ENCODE measurements at places on chromosomes 3 and 15. TPM values are rescaled to one million over a fixed set of nuclear protein-coding genes. Genes with fewer than 3 reads are reported as not detected.
A peak's percentile ranks its signal among the peaks of the same experiment; 100 is the strongest.

The DUOXA2 gene
- total RNA-seq, result not detected

The GOLGA6B gene
- total RNA-seq, result 0.36 TPM

The FXR1 gene
- 173 TPM for total RNA-seq

The SENP8 gene
- 2.9 TPM for total RNA-seq

The MLF1 gene
- total RNA-seq, result 14.3 TPM

The CDHR4 gene
- total RNA-seq, result not detected

The GOLGA8J gene
- 0.67 TPM for total RNA-seq

The KBTBD13 gene
- not detected for total RNA-seq

The TGM5 gene
- total RNA-seq, result 0.16 TPM

The MEIS2 gene
- 30.9 TPM for total RNA-seq

The EPHA3 gene
- 5.0 TPM for total RNA-seq

The ACVR2B gene
- 14.7 TPM for total RNA-seq

The FGF7 gene
- total RNA-seq, result 0.26 TPM

GRCh38 chr3:46869440-46869839 is 6.2 kb upstream of the MYL3 start:
- peaks cover 24% of the 10 kb centered on the region for H3K27me3 ChIP-seq
- H3K27ac ChIP-seq, result no peak overlapping the region
- H3K4me1 ChIP-seq, result no peaks in the 10 kb centered on the region

- DNase-seq, result no peak
- no peaks in the 10 kb centered on the region for H3K4me1 ChIP-seq
- H3K36me3 ChIP-seq, result no peaks in the 10 kb centered on the region
- H3K27me3 ChIP-seq, result no peaks in the 10 kb centered on the region
Observed at GRCh38 chr3:61194892-61195538, 56.2 kb downstream of the FHIT start.

- H3K27me3 ChIP-seq, result no peaks in the 10 kb centered on the region
- no peaks in the 10 kb centered on the region for H3K4me1 ChIP-seq
- H3K4me3 ChIP-seq, result no peak overlapping the region
- H3K36me3 ChIP-seq, result no peaks in the 10 kb centered on the region
- no peak overlapping the region for H3K27ac ChIP-seq
Observed at GRCh38 chr3:8470801-8471200, 30.8 kb upstream of the LMCD1 start.

GRCh38 chr3:76310667-76311066 is 525.3 kb upstream of the ZNF717 start:
- no peak overlapping the region for H3K4me3 ChIP-seq
- peaks cover 8% of the 10 kb centered on the region for H3K4me1 ChIP-seq
- DNase-seq, result no peak
- no peaks in the 10 kb centered on the region for H3K36me3 ChIP-seq

- no peak for DNase-seq
- no peak overlapping the region for H3K27ac ChIP-seq
- H3K27me3 ChIP-seq, result no peaks in the 10 kb centered on the region
Observed at GRCh38 chr15:26261966-26262365, 398.8 kb upstream of the ATP10A start.

DNA sequence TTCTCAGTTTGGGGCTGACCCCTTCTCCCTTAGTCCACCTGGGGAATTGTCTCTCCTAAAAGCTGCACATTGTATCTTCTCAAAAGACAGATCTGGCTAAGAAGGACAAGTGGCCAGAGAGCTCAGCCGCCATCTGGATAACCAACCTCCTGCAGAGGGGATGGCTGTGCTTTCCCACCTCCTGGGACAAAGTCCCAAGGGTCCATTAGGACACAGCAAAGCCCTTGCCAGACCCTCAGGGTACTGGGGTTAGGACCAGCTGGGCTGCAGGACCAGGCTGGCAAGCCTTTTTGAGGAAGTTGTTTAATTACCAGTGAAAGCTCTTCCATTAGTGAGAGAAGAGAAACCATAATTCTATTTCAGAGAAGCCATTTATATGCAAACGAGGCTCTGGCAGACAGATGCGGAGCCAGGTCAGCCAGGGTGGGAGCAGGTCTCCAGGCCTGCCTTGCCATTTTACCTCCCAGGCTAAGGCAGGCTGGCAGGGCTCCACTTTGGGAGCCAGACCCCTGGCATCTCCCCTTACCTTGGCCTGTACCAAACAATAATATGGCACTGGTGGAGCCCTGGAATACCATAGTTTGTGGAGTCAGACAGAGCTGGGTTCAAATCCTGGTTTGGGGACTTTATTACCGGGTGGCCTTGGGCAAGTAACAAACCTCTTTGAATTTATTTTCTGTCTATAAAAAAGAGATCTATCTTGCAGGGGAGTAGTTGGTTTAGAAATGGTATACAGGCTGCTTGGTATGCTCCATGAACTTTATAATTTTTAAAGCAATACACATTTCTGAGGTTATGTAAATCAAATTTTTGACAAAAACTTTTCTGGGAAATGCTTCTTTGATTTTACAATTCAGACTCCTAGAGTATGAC is 17.9 kb downstream of the SHF start:
- no peaks in the 10 kb centered on the region for H3K27me3 ChIP-seq
- no peak for DNase-seq
- no peak overlapping the region for H3K4me3 ChIP-seq
- H3K27ac ChIP-seq, result no peak overlapping the region

DNA sequence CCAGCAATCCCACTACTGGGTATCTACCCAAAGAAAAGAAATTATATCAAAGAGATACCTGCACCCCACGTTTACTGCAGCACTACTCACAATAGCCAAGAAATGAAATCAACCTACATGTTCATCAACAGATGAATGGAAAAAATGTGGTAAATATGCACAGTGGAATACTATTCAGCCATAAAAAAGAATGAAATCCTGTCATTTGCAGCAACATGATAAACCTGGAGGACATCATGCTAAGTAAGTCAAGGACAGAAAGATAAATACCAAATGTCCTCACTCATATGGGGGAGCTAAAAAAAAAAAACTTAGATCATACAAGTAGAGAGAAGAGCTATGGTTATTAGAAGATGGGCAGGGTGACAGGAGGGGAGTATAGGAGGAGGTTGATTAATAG is 9.1 kb downstream of the ZBTB11 start:
- H3K27ac ChIP-seq, result no peak overlapping the region
- no peaks in the 10 kb centered on the region for H3K4me1 ChIP-seq
- H3K27me3 ChIP-seq, result no peaks in the 10 kb centered on the region

GRCh38 chr3:99503350-99503749 is 135.0 kb upstream of the COL8A1 start:
- H3K27me3 ChIP-seq, result no peaks in the 10 kb centered on the region
- H3K4me3 ChIP-seq, result no peak overlapping the region
- peak overlapping the region; percentile 40 for H3K27ac ChIP-seq
- no peak for DNase-seq
- peaks cover 28% of the 10 kb centered on the region for H3K4me1 ChIP-seq
- H3K36me3 ChIP-seq, result no peaks in the 10 kb centered on the region

DNA sequence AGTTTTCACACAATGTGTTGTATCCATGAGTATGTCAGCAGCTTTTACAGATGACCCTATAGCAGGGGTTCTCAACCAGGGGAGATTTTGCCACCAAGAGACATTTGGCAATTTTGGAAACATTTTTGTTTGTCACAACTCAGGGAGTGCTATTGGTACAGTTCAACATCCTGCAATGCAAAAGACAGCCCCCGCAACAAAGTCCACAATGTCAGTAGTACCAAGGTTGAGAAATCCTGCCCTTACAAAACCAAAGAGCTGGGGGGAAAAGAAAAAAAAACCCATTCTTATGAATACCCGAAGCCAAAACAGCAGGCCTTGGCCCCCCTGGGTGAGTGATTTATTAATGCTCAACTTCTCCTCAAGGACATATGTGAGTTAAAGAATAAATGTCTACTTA is 99.1 kb downstream of the LARS2 start:
- H3K36me3 ChIP-seq, result no peaks in the 10 kb centered on the region
- no peaks in the 10 kb centered on the region for H3K27me3 ChIP-seq
- H3K27ac ChIP-seq, result no peak overlapping the region
- H3K4me1 ChIP-seq, result peaks cover 4% of the 10 kb centered on the region
- DNase-seq, result no peak

- H3K27me3 ChIP-seq, result no peaks in the 10 kb centered on the region
- peaks cover 12% of the 10 kb centered on the region for H3K4me1 ChIP-seq
- H3K27ac ChIP-seq, result peak overlapping the region; percentile 74
Observed at GRCh38 chr15:85494048-85494777, 113.8 kb downstream of the AKAP13 start.

- H3K27me3 ChIP-seq, result no peaks in the 10 kb centered on the region
- H3K27ac ChIP-seq, result no peak overlapping the region
- no peak for DNase-seq
- no peaks in the 10 kb centered on the region for H3K4me1 ChIP-seq
Observed at GRCh38 chr3:186705882-186706780, 11.0 kb upstream of the KNG1 start.

DNA sequence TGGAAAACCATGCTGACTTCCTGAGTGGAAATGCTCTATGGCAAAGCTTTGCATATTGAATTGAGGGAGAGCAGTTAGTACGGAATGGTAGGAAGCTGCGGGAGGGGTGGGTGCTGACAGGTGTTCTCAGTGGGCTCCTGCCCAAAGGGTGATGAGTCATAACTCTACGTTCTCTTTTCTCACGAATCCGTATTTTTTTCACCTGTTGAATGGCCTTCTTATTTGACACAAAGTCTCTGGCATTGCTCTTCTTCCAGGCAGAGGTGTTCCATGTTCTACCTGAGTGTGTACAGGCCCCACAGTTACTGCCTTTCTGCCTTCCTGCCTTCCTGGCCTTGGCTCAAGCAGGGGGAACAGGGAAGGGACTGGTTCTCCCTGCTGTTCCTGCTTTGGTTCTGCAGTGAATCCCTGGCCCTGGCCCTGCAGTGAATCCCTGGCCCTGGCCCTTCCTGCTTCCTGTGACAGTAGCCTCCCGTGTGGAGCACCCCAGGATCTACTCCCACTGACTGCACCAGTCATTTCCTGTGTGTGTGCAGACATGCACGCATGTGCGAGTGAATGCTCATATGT is 31.9 kb downstream of the TRAK1 start:
- H3K27me3 ChIP-seq, result no peaks in the 10 kb centered on the region
- no peak overlapping the region for H3K4me3 ChIP-seq
- H3K4me1 ChIP-seq, result peaks cover 18% of the 10 kb centered on the region
- H3K36me3 ChIP-seq, result no peaks in the 10 kb centered on the region

DNA sequence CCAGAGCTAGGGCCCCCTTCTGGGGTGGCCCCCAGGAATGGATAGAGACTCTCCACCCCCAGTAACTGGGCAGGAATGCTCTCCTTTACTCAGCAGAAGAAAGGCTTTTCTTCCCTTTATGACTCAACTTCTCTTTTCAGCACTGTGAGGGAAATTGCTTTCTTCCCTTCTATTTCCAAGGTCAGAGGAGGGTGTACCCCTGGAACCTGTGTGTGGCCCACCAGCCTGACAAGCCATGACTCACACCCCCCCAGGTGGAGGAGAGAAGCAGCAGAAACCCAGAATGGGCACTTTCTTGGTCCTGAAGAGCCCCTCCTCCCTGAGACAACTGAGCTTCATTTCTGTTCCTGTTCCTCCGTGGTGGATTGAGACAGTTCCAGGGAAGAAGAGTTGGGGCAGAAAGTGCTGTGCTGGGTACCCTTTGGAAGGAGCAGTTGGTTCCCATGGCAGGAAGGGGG is 2.7 kb upstream of the ANKRD63 start:
- H3K4me3 ChIP-seq, result no peak overlapping the region
- no peak for DNase-seq
- H3K4me1 ChIP-seq, result peaks cover 24% of the 10 kb centered on the region
- H3K27me3 ChIP-seq, result peaks cover 36% of the 10 kb centered on the region
- no peak overlapping the region for H3K27ac ChIP-seq
- no peaks in the 10 kb centered on the region for H3K36me3 ChIP-seq

DNA sequence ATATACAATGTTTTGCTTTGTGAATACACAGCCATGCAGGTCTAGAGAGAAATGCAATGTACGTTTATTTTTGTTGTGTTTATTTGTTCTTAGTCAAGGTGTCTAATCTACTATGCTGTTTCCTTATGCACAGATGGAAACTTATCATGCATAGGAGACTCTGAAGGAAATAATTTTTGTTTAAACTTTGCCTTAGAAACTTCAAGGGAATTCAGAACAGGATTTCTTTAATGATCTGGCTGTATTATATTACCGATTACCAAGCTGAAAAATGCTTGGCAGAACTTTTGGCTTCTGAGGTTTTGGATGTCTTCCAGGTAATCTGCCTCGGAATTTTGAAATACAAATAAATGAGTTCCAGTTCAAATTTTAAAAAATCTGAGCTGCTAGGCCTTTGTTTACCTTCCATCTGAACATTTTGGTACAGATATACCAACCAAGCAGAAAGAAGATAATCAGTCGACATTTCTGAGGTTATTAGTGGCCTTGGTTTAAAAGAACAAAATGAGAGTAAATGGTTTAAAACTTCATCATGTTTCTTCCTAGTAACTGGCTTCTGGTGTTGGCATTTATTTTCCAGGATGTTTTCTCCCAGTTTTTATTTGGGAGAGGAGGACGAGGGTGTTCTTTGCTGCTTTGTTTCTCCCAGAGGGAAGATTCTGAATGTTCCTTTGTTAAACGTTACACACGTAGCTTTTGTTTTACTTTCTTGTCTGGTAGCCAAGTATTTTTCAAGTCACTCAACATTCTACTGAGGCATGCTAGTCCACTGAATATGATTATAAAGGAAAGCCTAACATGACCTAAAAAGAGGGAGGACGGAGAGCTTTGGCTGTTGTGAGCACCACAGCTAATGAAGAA is 421.8 kb upstream of the TBL1XR1 start:
- H3K27me3 ChIP-seq, result no peaks in the 10 kb centered on the region
- peaks cover 15% of the 10 kb centered on the region for H3K4me1 ChIP-seq
- peak overlapping the region; percentile 55 for H3K27ac ChIP-seq
- H3K36me3 ChIP-seq, result no peaks in the 10 kb centered on the region

DNA sequence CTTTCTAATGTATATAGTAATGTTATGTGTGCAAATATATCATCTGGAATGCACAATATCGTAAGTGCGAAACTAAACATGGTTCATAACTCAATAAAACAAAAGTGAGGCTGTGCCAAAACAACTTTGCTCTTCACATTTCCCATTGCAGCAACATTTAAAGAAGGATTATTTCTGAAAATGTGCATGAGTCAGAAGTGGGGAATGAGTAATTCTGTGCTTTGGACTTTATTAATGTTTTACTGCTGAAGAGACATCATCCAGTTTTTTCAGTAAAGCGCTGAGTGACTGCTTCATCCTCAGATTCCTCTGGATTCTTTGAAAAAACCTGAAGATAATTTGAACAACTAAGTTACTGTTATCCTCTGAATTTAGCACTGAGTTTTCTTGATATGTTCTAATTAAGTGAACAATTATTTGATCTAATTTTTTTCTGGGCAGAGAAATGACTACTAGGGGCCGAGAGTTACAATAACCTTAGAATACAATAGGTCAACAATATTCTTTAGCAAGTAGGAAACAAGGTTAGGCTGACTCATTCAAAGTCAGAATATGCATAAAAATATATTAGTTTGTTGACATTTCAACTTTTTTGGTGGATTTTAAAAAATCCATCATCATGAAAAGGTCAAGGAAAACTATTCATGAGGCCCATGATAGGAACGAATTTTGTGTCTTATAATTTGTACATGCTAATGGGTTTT is 20.0 kb upstream of the PLCL2 start:
- peak overlapping the region; percentile 17 for H3K27ac ChIP-seq
- H3K4me3 ChIP-seq, result no peak overlapping the region
- H3K27me3 ChIP-seq, result no peaks in the 10 kb centered on the region
- peak; percentile 68 for DNase-seq
- peaks cover 8% of the 10 kb centered on the region for H3K4me1 ChIP-seq

Measured in astrocyte (in vitro differentiated cells and primary cell).